ENCODE measurements at places on chromosomes 3 and 15. TPM values are rescaled to one million over a fixed set of nuclear protein-coding genes. Genes with fewer than 3 reads are reported as not detected.

GRCh38 chr15:54979964-54980363 lies 216.8 kb downstream of the RSL24D1 start:
- DNase-seq: no peak
- no peaks in the 10 kb centered on the region for H3K4me1 ChIP-seq
- H3K4me3 ChIP-seq: no peak overlapping the region
- peaks cover 27% of the 10 kb centered on the region for H3K27me3 ChIP-seq

- H3K27me3 ChIP-seq: peaks cover 30% of the 10 kb centered on the region
- no peak overlapping the region for H3K4me3 ChIP-seq
- H3K27ac ChIP-seq: no peak overlapping the region
These were observed 831.5 kb upstream of the NR2F2 start for GRCh38 chr15:95498961-95499360.

- H3K27ac ChIP-seq: no peak overlapping the region
- no peaks in the 10 kb centered on the region for H3K4me1 ChIP-seq
- DNase-seq: no peak
- H3K27me3 ChIP-seq: peaks cover 3% of the 10 kb centered on the region
- H3K4me3 ChIP-seq: no peak overlapping the region
These were observed 55.2 kb downstream of the TMEM108 start for GRCh38 chr3:133093366-133093765.

DNA sequence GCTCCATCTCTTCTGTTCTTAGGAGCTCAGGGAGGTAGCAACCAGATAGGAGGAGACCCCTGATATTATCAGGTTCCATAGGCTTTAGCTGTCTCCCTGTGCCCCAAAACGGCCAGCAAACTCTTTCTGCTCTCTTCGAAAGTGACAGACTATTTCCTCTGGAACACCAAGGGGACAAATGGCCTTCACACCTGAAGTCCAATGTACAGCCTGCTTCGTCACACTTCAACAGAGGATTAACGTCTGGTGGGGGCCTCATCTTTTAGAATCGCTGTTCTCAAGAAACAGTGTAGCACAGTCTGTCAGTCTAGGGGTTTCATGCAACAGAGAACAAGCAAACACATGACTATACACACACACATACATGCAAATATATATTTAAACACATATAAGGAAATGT lies 152.4 kb upstream of the SETMAR start:
- no peak overlapping the region for H3K27ac ChIP-seq
- H3K4me3 ChIP-seq: no peak overlapping the region
- H3K4me1 ChIP-seq: no peaks in the 10 kb centered on the region
- DNase-seq: no peak
- H3K36me3 ChIP-seq: no peaks in the 10 kb centered on the region

DNA sequence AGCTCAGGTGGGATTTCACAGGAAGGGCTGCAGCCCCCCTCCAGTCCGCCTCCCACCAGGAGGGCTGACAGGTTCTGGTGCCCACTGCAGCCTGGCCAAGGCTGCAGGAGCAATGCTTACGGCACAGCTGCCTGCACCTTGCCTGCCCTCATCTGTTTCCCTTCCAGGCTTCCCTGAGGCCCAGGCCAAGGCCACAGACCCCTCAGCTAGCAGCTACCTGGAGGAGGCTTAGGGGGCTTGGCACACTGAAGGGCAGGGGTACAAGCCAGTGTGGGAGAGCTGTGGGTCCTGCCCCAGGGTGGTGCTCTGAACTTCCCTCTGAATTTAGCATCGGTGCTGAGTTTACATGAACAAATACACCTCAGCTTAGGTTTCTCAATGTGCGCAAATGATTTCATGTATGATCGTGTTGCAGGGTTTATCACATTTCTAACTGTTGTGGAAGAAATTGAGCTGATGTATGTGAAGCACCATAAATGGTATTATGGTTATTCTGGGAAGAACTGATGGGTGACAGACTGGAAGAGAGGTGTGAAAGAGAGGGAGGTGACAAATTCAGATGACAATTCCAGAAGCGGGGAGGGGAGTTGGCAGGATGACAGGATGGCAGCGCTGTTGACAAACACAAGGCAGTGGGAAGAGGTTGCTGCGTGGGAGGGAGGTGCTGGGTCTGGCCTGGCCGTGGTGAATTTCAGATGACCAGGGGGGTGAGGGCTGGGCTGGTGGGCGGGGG lies 6.1 kb downstream of the RHCG start:
- H3K27ac ChIP-seq: no peak overlapping the region
- peaks cover 6% of the 10 kb centered on the region for H3K4me1 ChIP-seq
- no peak overlapping the region for H3K4me3 ChIP-seq
- DNase-seq: no peak

DNA sequence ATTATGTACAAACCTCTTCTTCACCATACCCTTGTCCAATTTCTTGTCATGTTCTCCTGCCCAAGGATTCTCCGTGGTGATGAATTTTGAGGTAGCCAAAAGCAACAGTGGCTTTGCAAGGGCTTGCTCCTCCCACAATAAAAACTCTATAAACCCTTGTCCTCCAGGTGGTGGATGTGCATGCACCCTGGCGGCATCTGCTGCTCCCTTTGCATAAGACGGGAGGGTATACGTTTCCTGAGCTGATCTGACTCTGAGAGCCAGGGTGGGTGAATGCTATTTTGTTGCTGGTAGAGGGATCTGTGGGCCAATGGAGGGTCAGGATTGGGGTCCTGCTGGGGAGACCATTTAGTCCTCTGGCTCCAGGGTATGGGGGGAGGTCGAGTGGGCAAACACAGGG lies 5.4 kb downstream of the DNAH1 start:
- peaks cover 19% of the 10 kb centered on the region for H3K4me1 ChIP-seq
- no peak overlapping the region for H3K4me3 ChIP-seq
- H3K36me3 ChIP-seq: no peaks in the 10 kb centered on the region

DNA sequence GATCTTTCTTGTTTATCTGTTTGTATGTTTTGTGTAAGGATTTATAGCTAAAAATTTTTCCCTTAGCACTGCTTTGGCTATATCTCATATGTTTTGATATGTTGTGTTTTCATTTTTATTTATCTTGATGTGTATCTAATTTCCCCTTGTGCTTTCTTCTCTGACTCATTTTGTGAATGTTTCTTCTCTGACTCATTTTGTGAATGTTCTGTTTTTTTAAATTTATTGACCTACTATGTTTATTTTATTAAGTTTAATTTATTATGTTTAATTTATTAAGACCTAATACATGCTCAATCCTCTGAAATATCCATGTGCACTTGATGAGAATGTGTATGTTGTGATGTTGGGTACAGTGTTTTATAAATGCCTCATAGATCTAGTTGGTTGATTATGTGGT lies 793.5 kb upstream of the CADM2 start:
- no peak overlapping the region for H3K27ac ChIP-seq
- no peaks in the 10 kb centered on the region for H3K4me1 ChIP-seq
- H3K27me3 ChIP-seq: no peaks in the 10 kb centered on the region
- no peak for DNase-seq
- no peaks in the 10 kb centered on the region for H3K36me3 ChIP-seq
- H3K4me3 ChIP-seq: no peak overlapping the region

The VIPR1 gene
- 16.2 TPM for polyA plus RNA-seq

The NANOGP8 gene
- polyA plus RNA-seq: not detected

The SEMA5B gene
- not detected for polyA plus RNA-seq

All from naive thymus-derived CD8-positive, alpha-beta T cell (primary cell).